ENCODE measurements at places on chromosomes 7 and 10. TPM values are rescaled to one million over a fixed set of nuclear protein-coding genes. Genes with fewer than 3 reads are reported as not detected.

ANKRD30A gene
- total RNA-seq = not detected

GOLGA7B gene
- total RNA-seq = 1.7 TPM

CLRN3 gene
- total RNA-seq = not detected

NAT16 gene
- total RNA-seq = not detected

DEPP1 gene
- 0.21 TPM for total RNA-seq

HPSE2 gene
- not detected for total RNA-seq

MARVELD1 gene
- 5.5 TPM for total RNA-seq

SORCS1 gene
- total RNA-seq = 0.10 TPM

TMEM196 gene
- not detected for total RNA-seq

PLXNA4 gene
- total RNA-seq = 2.6 TPM

FAM221A gene
- 4.4 TPM for total RNA-seq

CNTNAP2 gene
- total RNA-seq = 1.0 TPM

WDFY4 gene
- total RNA-seq = 28.9 TPM

SLC18A3 gene
- 0.10 TPM for total RNA-seq

All from mononuclear cell (primary cell).